ENCODE measurements at places on chromosomes 2 and 18.

- DNase-seq: no peak
Observed at GRCh38 chr2:124646166-124646815, 621.2 kb downstream of the CNTNAP5 start.

- DNase-seq: no peak
Observed at GRCh38 chr18:79875531-79875919, 75.9 kb downstream of the SLC66A2 start.

DNA sequence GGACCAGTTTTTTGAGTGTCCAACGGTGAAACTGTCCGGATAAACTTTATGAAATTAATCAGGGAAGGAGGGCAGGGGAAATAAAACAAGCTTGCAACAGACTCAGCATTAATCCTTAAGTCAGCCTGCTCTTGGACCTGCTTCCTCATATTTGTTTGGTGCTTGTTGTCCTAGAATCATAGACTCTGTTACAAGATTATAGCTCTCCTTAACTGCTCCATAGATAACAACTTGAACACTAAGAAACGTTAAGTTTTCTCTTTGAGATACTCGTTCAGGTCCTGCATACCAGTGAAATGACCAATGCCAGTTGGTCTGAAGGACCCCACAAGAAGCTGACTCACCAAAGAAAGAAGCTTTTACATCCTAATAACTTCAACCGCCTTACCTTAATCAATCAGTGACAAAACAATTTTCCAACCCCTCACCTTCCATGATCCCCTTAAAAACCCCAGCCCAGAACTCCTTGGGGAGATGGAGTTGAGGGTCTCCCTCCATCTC is 493.2 kb downstream of the PID1 start:
- DNase-seq: no peak

GRCh38 chr2:45833968-45834344 is 182.5 kb downstream of the PRKCE start:
- DNase-seq: no peak

DNA sequence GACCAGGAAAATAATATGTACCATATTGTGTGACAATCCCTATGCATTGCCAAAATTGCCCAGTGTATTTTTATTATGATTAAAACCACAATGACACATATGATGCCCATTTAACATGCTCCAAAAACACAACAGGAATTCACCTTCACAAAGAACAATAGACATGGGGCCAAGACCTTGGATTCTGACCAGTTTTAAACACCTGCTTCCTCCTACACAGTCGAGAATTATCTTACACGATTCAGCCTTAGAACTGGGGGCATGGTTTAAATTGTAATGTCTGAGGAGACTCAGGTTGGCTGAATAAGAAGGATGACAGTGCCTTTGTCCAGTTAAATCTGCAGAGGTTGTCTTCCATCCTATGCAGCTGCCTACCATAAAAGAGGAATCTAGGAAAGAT is 212.7 kb downstream of the PLCL1 start:
- no peak for DNase-seq

DNA sequence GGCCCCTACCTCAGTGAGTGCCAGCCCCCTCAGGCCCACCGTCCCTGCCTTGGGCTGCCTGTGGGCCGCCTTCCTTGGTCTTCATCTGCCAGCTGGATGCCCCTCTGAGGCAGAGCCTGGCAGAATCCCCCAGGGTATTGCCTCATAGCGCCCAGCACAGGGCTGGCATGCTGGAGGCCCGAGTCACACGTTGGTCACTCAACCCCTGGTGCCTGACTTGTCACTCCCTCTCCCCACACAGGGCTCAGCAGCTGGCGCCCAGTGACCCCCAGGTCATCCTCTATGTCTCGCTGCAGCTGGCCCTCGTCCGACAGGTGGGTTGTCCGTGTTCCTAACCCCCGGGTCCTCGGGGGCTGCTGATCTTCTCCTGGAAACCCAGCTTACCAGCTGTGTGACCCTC is 108.4 kb upstream of the MCFD2 start:
- DNase-seq: no peak

GRCh38 chr2:160275656-160276055 is 75.6 kb upstream of the ITGB6 start:
- no peak for DNase-seq

Data from colonic mucosa (tissue), 4 donors.